Activated T-helper 1 cell treated with anti-CD3 and anti-CD28 coated beads, Interleukin-2, amount 50 U/mL, for 16 hours (primary cell): ENCODE measurements at places on chromosomes 1 and 21.

- no peak for DNase-seq
Observed at GRCh38 chr1:55828044-55828443, 612.9 kb upstream of the USP24 start.

DNA sequence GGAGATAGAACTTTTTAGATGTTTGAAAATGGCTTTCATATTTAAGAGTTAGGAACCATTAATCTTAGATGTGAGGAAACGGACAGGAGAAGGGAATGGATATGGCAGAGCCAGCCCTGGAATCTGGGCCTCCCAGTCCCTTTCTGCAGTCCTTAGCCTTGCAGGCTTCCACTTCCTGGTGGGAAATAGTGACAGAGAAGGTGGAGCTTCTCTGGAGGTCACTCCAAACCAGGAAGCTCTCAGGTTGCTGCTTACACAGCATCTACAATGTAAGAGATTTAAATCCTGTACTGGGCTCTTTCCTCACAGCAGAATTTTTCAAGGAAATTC lies 2.5 kb downstream of the S100A11 start:
- DNase-seq = no peak

GRCh38 chr1:197342044-197342565 lies 74.1 kb downstream of the CRB1 start:
- no peak for DNase-seq

DNA sequence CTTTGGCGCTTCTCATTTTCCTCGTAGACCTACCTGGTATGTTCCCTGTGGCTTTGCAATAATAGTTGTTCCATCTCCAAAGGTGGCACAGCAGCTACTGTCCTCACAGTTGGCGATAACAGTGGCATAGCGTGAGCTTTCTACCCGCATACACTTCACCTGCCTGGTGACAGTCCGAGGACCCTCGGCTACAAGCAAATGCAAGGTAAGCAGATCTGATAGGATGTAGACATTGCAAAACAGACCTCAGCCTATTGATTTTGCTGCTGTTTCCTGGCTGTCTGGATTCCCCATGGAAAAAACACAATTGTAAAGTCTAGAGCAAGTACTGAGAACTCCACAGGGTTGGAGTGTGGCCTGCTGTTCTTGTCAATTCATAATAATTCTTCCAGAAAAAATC lies 78.5 kb downstream of the WDR3 start:
- no peak for DNase-seq

GRCh38 chr21:16312321-16312720 lies 582.5 kb downstream of the USP25 start:
- no peak for DNase-seq

- no peak for DNase-seq
Observed at GRCh38 chr1:227215863-227216510, 102.3 kb downstream of the CDC42BPA start.

GRCh38 chr21:38077569-38077968 lies 161.3 kb upstream of the KCNJ6 start:
- DNase-seq = no peak

DNA sequence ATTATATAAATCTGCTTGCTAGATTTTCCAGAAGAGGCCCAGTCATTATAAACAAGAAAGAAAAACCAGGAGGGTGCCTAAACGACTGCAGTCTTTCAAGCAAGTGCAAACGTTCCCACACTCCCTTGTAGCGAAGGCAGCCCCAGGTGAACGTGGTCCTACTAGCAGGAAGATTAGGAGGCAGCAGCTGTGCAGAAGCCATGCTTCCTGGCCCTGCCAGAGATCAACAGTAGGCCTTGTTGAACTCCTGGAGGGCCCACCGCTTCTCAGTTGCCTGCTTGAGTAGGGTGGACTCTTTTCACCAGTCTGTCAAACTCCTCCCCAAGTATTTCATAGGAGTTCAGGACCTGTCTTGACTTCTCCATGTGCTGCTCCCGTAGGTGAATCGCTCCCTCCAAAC lies 163.0 kb upstream of the GORAB start:
- DNase-seq = no peak

DNA sequence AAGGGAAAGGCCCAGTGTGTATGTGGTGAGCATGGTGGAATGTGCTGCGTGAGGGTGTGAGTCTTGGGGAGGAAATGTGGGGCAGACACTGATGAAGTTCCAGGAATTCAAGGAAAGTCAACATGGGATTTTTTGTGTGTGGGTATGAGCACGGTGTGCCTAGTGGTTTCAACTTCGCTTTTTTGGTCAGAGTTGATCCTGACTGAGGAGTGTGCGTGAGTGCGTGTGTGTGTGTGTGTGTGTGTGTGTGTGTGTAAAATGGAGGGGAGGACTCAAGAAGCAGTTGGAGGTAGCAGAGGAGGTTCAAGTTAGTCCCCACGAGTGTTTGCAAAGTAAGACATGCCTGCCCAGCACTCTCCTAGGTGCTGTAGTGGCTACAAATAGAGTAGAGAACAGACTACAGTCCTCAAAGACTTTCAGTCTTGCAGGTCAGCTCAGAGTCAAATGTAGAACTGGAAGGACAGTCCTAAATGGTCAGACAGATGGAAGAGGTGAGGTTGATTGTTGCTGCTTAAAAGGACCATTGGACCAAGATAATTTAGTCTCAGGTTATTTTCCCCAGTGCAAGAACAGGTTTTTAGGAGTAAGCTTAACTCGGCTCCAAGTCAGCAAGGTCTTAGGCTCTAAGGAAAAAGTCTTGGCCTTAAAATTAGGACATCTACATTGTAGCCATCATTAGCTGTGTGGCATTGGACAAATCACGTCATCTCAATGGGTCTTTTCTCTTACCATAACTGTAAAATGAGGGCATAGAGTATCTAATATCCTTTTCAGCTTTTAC lies 25.0 kb downstream of the SLAMF1 start:
- no peak for DNase-seq

DNA sequence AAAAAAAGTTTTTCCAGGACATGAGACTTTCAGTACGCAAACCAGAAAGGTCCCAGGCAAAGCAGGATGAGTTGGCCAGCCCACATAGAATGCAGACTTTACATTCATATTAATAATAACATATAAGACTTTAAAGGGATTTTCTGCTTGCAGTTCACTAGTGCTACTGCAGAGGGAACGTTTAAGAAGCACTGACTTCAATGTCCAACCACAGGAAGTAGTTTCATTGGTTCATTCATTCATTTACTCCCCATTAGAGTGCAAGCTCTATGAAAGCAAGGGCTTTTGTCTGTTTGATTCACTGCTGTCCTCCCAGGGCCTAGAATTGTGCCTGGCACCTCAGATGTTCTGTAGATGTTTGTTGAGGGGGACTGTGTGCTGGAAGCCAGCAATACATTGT lies 11.8 kb upstream of the SERINC2 start:
- no peak for DNase-seq
